ENCODE measurements at places on chromosomes 13 and 19.

- DNase-seq: peak; percentile 16
Observed at GRCh38 chr19:44846455-44847143, 502 bp downstream of the NECTIN2 start.

GRCh38 chr13:80217614-80218456 is 123.1 kb downstream of the SPRY2 start:
- peak; percentile 93 for DNase-seq

GRCh38 chr13:56720841-56721240 is 419.9 kb upstream of the PRR20A start:
- no peak for DNase-seq

- no peak for DNase-seq
Observed at GRCh38 chr13:114045113-114045735, 71.3 kb upstream of the C13orf46 start.

GRCh38 chr13:84649853-84650252 is 767.6 kb upstream of the SLITRK1 start:
- DNase-seq: no peak

- peak; percentile 66 for DNase-seq
Observed at GRCh38 chr13:112931028-112931934, 37.7 kb upstream of the MCF2L start.

DNA sequence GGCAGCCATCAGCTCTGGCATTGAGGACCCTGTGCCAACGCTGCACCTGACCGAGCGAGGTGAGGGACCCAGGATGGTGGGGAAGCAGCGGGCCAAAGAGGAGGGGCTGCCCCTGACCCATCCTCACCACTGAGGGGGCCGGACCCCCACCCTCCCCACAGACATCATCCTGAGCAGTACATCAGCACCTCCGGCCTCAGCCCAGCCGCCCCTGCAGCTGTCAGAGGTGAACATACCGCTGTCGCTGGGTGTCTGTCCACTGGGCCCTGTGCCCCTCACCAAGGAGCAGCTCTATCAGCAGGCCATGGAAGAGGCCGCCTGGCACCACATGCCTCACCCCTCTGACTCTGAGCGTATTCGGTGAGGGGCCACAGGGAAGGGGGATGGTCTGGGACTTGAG is 7.3 kb downstream of the LENG1 start:
- DNase-seq: no peak

GRCh38 chr19:49301866-49302252 is 23.1 kb downstream of the SLC6A16 start:
- no peak for DNase-seq

- DNase-seq: no peak
Observed at GRCh38 chr13:34647379-34648150, 294.5 kb upstream of the NBEA start.

DNA sequence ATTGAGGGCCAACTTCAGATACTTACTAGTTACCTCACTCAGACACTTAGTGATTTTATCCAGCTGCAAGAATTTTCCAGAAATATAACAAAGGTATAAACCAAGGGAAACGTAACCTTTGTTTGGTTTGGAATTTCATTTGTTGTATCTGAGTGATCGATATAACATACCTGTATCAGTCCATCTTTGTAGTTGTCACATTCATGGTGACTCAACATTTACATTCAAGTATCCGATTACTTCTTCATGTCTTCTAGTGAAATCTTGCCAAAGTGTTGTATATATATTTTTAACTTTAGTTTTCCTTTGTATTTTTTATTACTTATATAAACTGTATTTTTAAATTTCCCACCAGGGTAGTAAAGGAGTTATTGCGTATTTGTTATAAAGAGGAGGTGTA is 16.9 kb upstream of the MYCBP2 start:
- no peak for DNase-seq

DNA sequence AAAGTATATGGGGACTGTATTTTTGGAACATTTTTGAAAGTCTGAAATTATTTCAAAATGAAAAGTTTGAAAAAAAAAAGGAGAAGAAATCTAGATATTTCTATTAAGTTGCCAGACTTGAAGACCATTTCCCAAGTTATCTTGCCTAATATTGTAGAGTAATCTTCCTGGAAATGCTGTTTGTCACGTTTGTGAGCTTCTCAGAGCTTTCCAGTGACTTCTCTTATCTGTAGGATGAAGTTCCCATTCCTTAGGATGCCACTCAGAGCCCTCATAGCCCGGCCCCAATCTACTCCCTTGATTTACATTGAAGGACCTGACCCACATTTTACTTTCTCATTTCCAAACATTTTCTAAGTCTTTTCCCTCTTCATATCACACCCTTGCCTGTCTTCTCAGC is 23.6 kb downstream of the CEACAM8 start:
- no peak for DNase-seq

- DNase-seq: no peak
Observed at GRCh38 chr13:78602561-78603239, 652 bp downstream of the POU4F1 start.

GRCh38 chr13:20159646-20160305 is 1.1 kb downstream of the GJA3 start:
- no peak for DNase-seq

- no peak for DNase-seq
Observed at GRCh38 chr19:33428627-33429125, 55.2 kb downstream of the CEBPG start.
